ENCODE measurements at places on chromosomes 2 and 18.

DNA sequence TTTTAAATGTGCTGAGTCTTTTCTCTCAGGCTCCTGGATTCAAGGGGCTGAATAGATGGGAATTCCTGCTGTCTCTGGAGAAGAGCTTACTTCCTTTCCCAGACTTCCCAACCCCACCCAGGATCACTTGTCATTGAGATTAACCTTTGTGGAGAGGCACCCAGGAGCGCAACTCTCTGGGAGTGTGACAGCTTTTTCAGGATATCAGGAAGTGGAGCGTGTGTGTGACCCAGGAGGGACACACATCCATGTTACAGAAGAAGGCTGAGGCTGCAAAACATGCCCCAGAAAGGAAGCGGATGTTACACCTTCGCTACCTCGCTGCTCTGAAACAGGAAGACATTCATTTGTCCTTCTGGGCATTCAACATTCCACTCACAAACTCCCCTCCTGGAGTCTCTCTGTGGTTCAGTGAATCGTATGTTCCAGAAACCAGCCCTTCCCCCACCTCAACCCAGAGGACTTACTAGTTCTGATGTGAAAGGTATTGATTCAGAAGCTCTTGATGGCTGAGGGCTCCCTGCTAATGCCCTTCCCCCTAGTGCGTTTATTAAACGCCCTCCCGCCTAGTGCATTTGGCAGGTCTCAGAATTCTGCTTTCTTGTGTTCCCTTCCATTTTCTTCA lies 523.9 kb downstream of the TNS1 start:
- no peak for DNase-seq

DNA sequence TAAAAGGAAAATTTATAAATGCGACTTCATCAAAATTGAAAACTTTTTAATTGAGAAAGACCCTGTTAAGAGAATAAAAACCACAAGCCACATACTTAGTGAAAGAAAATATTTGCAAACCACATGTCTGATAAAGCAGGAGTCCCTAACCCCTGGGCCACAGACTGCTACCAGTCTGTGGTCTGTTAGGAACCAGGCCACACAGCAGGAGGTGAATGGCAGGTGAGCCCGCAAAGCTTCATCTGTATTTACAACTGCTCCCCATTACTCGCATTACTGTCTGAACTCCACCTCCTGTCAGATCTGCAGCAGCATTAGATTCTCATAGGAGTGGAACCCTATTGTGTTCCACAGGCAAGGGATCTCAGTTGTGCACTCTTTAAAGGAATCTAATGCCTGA lies 95.5 kb upstream of the CRACDL start:
- no peak for DNase-seq

- DNase-seq, result no peak
These were observed 67.6 kb downstream of the SLC66A3 start for GRCh38 chr2:11222845-11223244.

DNA sequence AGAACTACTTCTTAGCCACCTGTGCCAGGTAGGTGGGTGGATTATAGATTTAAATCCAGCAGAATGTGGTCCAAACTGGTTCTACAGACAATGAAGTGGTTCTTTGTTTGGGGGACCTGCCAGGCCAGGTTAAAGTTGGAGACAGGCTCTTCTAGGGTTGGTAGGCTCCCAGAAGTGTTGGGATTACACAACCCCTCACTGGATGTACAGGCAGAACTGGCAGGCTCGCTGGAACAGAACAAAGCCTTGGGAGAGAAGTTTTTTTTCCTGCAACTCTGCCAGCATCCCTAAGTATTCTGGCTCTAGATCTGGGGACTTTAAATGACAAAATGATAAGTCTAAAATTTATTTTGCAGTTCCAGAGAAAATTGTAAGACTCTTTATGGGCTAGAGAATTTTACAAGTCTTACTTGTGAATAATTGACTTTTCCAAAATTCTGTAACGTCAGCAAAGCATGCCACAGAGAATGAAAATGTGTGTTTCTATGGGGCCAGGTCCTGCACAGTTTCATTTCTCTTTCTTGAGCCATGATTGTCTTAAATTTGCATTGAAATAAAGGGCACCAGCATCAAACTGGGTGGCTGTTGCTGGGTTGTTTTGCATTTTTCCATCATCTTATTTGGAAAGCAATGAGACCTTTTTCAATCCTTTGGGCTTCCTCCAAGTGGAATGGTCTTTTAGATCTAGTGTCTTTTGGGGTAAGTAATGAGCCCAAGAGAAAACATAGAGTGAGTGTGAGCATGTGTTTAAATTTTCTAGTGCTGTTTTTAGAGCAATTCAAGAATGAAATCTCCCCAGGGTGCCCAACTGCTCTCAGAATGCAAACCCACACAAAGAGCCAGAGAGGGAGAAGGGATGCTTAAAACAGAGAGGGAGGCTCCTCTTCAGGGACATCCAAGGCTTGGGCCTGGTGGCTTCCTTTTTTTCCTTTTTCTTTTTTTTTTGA lies 32.4 kb upstream of the ATL2 start:
- DNase-seq, result no peak

- no peak for DNase-seq
These were observed 24.3 kb downstream of the METTL8 start for GRCh38 chr2:171409436-171409971.

DNA sequence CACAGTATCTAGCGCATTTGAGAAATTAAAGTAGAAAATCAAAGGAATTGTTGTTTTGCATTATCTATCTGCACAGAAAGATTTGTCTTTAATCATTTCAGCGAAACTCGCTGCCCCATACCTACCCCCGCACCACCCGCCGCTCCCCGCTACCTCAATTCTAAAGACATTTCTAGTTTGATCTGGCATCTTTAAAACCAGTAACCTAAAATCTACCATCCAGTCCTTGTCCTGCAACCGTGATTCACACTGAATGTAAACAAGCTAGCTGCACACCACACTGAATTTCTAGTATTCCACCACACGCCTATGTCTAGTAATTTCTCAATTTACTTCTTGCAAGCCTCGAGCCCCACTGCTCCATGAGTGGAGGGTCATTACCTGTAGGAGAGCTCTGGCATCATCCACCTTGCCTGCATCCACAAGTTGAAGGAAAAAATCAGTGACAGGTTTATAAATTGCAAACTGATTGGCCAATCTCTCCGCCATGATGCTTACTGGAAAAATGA lies 60.1 kb downstream of the ABCG8 start:
- DNase-seq, result no peak

- DNase-seq, result no peak
These were observed 105.4 kb downstream of the ATL2 start for GRCh38 chr2:38271697-38272096.

DNA sequence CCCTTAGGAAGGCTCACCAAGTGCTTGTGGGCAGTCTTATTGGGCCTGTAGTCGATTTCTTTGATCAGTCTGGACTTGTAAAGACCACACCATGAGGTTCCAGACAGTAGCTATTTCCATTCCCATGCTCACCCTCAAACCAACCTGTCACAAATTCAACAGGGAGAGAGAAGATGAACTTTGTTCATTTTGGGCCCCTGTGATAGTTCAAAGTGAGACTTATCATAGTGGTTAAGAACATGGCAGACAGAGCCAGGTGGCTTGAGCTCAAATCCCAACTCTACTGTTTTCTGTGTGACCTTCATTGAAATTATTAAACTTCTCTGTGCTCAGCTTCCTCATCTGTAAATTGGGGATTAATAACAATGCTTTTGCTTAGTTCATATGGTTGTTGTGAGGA lies 53.9 kb upstream of the CTLA4 start:
- DNase-seq, result no peak

- DNase-seq, result no peak
These were observed 329.3 kb downstream of the ETAA1 start for GRCh38 chr2:67726416-67726815.

DNA sequence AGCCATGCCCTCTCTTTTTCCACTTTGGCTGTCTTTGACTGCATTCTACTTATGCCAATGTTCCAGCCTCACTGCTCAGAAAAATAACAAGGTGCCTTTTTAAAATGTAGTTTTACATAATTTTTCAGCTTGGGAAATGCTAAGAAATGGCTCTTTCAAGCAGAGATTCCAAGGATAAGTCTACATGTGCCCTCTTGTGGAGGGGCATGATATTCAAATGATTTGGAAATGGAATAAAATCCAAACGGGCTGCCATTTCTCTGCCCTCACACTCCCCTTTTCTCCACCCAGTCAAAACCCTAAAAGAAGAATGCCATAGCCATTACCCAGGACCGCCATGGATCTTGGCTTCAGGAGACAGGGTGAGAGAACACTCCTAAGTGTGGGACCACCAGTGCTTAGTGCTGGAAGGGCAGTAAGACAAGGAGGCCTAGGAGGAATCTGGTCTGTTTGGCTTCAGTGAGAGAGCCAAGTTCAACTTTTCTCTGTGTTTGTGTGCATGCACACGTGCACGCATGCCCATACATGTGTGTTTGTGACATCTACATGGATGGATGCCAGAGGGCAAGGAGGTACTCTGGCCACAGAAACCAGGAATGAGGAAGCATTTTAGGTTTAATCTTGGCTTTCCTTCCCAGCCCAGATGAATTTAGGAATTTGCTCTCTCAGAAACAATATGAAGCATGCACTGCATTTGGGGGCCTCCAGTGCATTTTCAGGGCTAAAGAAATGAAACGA lies 174.0 kb upstream of the SLC14A2 start:
- DNase-seq, result no peak

DNA sequence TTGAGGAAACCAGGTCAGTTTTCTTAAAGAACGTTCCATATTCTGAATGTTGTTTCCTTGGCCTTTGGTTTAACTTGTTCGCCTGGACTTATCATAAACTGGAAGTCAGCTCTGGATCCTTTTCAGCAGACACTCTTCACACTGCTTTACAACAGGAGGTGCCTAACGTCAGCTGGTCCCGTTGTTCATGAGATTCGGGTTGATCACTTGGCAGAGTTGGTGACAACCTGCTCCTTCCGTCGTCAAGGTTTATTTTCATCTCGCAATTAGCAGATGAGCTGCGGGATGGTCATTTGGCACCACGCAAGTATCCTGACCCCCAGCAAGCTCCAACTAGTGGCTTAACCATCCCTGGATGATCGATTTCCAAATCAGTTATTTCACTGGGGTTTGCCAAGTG lies 23.0 kb upstream of the BIN1 start:
- no peak for DNase-seq

DNA sequence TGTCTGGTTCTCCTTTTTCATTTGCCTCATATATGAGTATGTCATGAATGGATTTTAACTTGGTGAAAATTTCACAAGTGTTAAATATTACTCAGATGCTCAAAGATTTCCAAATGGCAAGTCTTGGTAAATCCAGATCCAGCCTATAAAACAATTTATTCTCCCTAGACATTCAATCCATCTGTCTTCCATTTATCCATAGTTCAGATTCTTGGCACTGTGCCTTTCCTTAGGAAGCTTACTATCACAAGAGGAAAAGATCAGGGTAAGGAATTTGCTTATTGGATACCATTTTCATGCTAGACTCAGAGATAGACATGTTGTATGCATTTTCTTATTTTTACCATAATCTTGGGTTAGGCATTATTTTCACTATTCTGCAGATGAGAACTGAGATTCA lies 72.5 kb upstream of the LRRTM1 start:
- no peak for DNase-seq

DNA sequence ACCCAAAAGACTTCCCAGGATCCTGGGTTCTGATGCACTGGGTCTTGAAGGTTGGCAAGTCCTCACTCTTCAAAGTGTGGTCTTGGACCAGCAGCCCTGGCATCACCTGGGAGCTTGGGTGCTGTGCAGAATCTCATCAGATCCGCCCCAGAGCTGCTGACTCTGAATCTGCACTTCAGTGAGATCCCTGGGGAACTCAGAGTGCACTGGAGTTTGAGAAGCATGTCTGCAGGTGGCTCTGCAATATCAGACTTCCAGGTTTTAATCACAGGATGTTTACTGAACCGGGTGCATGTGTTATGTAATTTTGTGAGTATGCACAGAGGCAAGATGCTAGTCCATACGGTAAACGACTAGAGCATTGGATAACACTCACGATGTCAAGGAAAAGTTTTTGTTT lies 58.0 kb upstream of the BOD1L2 start:
- no peak for DNase-seq

- DNase-seq, result no peak
These were observed 26.4 kb upstream of the MSTN start for GRCh38 chr2:190088917-190089316.

GRCh38 chr2:48250943-48251342 lies 279.0 kb upstream of the STON1 start:
- DNase-seq, result no peak

GRCh38 chr18:24000613-24001490 lies 13.7 kb upstream of the TTC39C start:
- DNase-seq, result no peak

GRCh38 chr2:199984755-199985154 lies 29.4 kb downstream of the MAIP1 start:
- DNase-seq, result no peak

- no peak for DNase-seq
These were observed 241.1 kb downstream of the SMAD2 start for GRCh38 chr18:47689371-47689770.

GRCh38 chr18:3251249-3251962 lies 3.8 kb downstream of the MYL12A start:
- no peak for DNase-seq

- no peak for DNase-seq
These were observed 4.4 kb downstream of the MAP4K3 start for GRCh38 chr2:39432701-39433100.

- DNase-seq, result no peak
These were observed 7.9 kb upstream of the NR4A2 start for GRCh38 chr2:156340377-156340776.

- no peak for DNase-seq
These were observed 153.7 kb upstream of the SMAD2 start for GRCh38 chr18:48084041-48084757.

Measured in activated T-cell treated with anti-CD3 and anti-CD28 coated beads, Interleukin-2, amount 50 U/mL, for 1 hour (primary cell).